Jurkat, Clone E6-1 (cell line): ENCODE measurements at places on chromosomes 3 and 15.

GRCh38 chr3:83683937-83684598 is 1274.7 kb upstream of the CADM2 start:
- no peak for DNase-seq

DNA sequence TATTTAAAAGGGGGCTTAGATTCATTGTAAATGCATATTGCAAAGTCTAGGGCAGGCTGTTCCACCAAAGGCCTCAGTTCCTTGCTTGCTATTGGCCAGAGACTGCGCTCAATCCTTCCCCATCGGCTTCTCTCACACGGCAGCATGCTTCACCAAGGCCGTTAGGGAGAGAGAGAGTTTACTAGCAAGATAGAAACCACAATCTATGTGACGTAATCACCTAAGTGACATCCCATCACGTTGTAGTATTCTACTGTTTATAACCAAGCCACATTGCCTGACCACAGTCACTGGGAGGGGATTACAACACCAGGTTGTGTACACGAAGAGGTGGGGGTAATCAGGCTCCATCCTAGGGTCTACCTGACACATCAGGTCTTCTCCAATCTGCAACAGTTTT is 16.0 kb upstream of the NPAP1 start:
- DNase-seq, result peak; percentile 67

- no peak for DNase-seq
These were observed at the start of gene CELSR3 for GRCh38 chr3:48662753-48663488. TSS of gene CELSR3 (minus strand) at chr3:48662886. CDS start at chr3:48662634, 252 bp downstream.

GRCh38 chr3:134904241-134904771 is 109.2 kb downstream of the EPHB1 start:
- DNase-seq, result no peak

DNA sequence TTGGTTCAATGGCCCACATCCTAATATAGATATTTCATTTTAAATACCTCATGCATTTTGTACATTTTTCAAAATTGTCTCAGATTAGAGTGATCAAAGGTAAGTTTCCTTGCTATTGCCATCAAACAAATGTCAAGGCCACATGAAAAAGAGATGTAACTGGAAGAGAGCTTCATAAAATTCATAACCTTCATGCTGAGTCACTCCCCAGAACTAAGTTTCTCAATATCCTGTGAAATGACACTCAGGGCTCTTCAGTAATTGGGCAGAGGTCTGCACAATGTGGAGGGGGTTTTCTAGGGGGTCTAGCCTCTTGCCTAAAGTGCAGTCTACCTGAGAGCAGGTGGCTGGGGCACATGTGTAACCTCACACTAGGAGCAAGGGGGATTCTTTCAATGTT is 152.2 kb upstream of the SLC2A2 start:
- no peak for DNase-seq

DNA sequence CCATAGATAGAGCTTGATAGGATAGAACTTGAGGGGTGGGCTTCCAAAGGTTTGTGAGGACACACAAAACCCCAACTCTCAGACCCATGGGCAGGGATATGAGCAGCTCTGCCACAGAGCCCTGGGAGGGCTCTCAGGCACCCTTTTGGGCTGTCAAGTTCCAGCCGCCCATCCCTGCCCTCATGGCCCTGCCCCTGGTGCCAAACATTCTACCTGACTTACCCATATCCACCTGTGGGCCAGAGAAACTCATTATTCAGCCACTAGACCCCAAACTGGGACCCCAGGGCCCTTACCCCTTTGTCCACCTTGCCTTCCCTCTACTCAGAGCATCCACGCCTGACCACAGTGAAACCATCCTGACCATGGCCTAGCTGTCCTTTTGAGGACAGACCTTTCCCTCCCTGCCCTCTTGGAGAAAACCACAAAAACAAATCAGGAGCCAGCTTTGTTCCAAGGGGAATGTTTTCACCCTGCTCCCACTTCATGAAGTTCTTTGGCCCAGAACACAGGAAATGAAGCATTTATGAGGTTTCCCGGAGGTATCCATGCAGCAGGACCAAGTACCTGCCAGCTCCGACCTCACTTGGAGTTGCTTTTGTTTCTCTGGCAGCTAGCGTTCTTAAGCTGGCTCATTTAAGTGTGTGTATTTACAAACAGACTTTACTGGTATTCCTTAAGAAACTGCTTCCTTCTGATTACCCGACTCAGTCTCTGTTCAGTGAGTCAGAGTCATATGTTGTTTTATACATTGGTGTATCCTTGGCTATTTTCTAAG is 34.2 kb upstream of the GALNT15 start:
- no peak for DNase-seq

DNA sequence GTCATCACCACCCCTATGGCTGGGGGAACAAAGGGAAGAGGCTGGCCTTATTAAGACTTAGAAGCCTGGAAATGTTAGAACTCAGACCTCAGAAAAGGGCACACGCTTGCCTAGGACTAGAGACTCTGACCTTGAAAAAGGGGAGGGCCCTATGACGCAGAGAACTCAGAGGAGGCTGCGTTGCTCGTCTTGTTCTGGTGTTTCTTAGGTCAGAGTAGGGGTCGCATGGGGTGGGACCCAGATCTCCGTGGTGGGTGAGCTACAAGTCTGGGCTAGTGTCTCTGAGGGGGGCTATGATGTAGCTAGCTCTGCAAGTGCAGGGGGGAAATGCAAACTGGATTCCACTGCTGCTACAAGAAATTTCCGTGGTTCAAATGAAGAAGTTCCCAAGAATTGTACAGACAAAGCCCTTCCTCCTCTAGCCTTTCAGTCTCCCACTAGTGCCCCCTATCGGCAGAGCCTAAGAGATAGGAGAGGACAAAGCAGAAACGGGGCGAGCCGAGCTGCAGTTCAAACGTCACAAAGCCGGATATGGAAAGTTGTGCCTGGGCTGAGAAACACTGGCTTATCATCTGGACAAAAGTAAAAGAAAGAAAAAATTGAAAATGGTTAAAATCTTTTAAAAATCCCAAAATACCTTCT is 392.9 kb upstream of the ROBO2 start:
- no peak for DNase-seq

GRCh38 chr3:1087066-1087560 is 5.7 kb upstream of the CNTN6 start:
- no peak for DNase-seq

GRCh38 chr3:186109897-186110803 is 1.3 kb upstream of the ETV5 start:
- no peak for DNase-seq

GRCh38 chr15:58115692-58116091 is 22.5 kb upstream of the AQP9 start:
- DNase-seq, result no peak

DNA sequence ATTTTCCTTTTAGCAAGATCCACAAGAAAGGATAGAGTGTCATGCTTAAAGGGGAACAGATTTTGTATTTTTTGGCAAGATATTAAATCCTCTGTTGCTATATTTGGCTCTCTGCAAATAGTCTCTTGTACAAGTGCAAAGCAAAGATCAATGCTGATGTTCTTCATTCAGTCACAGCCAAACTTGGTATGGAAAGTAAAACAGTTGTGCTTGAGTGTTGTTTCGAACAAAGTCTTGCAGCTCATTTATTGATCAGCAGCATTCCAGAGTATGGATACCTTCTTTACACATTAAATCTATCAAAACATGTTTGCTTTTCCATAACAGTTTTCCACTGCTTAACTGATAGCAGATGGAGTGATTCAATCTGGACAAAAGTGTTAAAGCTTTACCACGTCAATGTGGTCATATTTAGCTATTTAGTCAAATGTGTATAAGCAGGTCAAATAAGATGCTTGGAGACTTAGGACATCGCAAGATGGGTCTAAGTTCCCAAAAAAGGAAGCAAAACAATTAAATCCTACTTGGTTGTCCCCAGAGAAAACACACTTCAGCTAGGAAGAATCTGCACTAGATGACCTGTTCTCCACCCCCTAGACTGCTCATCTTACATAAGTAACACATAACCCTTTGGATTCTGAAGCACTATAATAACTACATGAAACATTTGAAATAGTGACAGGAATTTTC is 52.4 kb downstream of the VGLL3 start:
- no peak for DNase-seq

GRCh38 chr3:183546625-183547024 is 8.9 kb downstream of the KLHL6 start:
- no peak for DNase-seq

- DNase-seq, result no peak
These were observed 20.3 kb downstream of the XXYLT1 start for GRCh38 chr3:195250473-195251251.

- DNase-seq, result no peak
These were observed 71.3 kb upstream of the SLCO3A1 start for GRCh38 chr15:91782221-91782620.

- DNase-seq, result no peak
These were observed 26.7 kb downstream of the KCNMB2 start for GRCh38 chr3:178562947-178563232.

- DNase-seq, result no peak
These were observed 184.2 kb upstream of the TPM1 start for GRCh38 chr15:62858343-62858742.

DNA sequence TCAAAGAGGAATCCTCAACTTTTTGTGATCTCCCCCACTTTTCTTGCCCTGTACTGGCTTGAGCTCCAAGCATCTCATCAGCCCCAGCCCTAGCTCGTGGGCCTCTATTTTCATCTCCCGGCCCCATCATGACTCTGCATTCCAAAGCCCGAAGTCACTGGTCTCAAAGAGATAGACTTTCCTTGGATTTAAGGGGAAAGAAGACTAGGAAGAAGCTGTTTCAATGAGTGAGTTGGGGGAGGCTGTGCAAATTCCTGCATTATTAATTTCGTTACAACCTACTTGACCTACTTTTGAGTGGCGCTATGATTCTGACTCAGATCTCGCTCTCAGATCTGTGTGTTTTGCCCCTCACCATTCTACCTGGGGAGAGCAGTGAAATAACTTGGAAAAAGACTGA is 266.6 kb upstream of the TBL1XR1 start:
- DNase-seq, result no peak

DNA sequence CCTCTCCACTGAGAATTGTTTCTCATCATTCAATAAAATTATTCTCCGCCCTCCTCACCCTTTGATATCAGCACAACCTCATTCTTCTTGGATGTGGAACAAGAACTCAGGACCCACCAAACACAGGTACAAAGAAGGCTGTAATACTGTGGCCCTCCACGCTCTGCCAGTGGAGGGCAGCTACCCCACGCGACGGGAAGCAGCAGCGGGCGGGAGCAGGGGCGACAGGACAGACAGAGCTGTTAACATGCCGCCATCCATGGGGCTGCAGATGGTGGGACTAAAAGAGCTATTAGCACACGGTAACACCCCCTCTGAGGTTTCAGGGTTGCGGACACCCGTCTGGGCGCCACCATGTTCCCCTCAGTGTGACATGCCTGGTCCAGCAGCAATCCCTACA is 37.5 kb downstream of the EMC4 start:
- DNase-seq, result no peak

DNA sequence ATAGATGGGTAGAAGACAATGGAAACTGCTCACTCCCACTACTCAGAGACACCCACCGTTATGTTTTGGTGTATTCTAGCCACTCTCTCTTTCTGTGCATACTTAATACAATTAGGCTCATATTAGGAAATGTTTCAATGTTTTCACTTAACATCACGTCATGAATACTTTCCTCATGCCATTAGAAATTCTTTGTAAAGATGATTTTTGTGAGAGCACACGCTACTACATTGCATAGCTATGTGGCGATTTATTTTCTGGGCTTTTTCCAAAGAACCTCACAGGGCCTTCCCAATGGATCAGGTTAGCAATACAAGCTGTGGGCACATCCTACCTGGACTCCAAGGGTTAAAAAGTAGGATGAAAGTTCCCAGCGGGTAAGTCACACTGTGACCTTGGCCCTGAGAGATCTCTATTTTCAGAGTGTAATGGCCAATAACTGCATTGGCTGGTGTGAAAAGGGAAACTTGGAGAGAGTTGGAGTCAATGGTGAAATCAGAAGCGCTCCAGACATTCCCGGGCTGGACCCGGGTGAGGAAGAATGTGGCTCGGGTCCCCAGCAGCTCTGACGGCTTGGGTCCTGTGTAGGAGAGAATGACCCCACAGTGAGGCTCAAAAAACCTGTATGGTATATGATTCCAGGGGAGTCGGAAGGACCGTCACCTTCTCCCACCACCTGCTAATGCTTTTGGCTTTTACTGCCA is 25.8 kb upstream of the TGM5 start:
- no peak for DNase-seq

- DNase-seq, result peak; percentile 6
These were observed 5.8 kb downstream of the ZNF80 start for GRCh38 chr3:114231616-114232015.
